Right kidney (tissue), 9 donors: ENCODE measurements at places on chromosomes 7 and 10.

DNA sequence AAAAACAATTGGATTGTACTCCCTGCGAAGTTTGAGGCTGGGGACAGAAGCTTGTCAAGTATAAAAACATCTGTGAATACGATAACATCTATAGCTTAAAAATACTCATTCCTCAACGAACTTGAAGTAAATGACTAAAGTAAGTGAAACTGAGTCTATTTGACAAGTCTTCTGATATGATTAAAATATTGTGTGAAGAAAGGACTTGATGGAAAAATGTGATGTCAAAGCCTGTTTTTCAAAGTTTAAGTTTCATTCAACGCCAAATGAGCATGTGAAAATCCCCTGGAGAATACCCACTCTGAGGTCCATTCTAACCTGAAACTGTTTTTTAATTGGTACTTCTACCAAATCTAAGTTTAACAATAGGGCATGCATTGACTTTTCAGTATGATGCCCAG is 122.3 kb upstream of the MDFIC start:
- no peak for DNase-seq

DNA sequence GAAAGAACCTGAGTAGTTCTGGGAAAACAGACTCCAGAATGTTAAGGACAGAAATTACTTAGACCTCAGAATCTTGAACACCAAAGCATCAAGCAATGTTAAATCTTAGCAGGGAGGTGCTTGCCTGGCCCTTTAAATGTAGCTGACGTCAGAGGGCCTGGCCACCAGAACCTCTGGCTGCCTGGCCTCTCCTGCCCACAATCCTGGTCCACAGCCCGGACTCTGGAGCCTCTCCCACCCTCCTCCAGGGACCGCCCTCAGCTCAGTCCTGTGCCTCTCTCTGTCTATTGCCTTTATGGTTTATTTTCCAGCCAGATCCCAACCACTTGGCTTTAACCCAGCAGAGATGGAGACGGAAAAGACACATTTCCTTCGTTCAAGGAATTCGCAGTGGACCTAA is 42.2 kb upstream of the EGR2 start:
- no peak for DNase-seq

DNA sequence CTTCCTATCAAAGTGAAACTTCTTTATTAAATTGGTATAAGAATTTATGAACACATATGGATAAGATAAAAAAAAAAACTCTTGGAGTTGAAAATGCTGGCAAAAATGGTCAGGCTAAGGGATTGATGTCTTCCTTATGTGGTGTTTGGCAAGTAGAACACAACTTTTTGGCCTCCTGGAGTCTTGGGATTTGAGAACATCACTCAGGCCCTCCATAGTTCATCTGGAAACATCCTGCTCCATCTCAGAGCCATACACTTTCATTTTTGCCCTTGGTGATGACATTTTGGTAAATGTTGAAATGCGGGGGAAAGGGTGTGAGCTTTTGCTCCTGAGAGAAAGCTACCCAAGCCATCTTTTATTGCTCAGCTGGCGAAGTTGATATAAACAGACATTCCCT is 27.5 kb upstream of the BTBD16 start:
- DNase-seq = no peak

DNA sequence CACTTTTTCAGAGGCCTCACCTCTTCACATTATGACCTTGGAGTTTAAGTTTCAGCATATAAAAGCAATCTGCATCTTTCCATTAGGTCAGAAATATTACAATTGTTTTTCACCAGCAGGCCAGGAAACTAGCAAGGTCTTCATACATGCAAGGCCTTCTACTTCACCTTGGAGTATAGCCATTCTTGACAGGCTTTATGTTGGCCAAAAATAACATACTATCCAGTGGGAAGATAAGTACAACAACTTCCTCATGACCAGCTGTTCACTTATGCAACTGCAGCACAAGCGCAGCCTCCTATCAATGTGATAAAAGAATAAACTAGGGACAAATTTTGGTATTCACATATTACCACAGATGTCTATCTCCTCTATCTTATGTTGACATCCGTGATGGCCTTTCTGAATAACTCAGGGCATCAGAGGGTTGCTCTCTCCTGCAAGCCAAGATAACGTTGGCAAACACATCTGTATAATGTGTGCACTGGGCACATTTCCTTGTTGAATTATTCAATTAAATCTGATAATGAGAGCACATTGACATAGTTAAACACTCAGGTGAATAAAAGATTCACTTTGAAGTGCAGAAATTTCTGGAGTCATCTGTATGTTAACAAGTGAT is 239.8 kb downstream of the FZD1 start:
- DNase-seq = no peak

GRCh38 chr7:33395340-33395739 is 266.0 kb downstream of the BBS9 start:
- no peak for DNase-seq
